ENCODE measurements at places on chromosomes 12 and 14.
A peak's percentile ranks its signal among the peaks of the same experiment; 100 is the strongest.

- DNase-seq: peak; percentile 58
These were observed 23.6 kb downstream of the HSP90AA1 start for GRCh38 chr14:102063109-102063807.

DNA sequence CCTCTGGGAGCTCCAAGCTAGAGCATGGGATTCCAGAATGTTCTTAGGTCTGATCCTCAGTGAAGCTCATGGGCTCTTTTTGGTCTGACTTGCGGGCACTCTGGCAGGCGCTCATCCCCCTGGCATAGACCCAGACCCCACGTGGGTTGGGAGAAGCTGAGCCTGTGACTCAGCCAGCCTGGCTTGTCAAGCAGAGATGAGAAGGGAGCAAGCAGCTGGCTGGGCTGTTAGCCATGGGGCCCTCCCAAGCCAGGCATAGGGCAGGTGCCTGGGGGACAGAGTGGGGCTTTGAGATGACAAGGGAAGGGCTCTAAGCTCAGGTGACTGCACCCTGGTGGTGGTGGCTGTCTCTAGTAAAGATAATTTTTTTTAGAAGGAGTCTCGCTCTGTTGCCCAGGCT, 80.3 kb upstream of the NOS1 start:
- no peak for DNase-seq

- no peak for DNase-seq
These were observed 43.9 kb upstream of the ESR2 start for GRCh38 chr14:64337888-64338615.

GRCh38 chr14:69052181-69052601, 73.1 kb upstream of the ACTN1 start:
- DNase-seq: no peak

- no peak for DNase-seq
These were observed 294.3 kb upstream of the RTL1 start for GRCh38 chr14:101197595-101198397.

GRCh38 chr12:61412201-61412600, 848.0 kb upstream of the USP15 start:
- DNase-seq: no peak

DNA sequence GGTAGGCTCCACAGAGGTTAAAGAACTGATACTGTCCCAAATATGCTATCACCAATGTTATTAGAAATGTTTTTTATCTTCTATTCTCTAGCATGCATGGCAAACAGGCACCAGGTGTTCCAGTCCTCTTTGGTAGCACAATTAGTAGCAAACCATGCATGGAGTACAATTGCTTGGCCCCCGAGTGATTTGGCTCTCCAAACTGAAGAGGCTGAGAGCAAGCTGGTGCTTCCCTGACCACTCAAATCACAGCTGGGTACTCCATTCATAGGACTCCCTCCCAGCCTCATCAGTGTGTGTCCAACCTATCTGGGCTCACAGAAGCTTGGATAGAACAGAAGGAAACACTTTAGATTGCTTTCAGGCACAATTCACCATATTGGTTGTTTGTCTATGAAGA, 93.4 kb downstream of the DIO2 start:
- no peak for DNase-seq

DNA sequence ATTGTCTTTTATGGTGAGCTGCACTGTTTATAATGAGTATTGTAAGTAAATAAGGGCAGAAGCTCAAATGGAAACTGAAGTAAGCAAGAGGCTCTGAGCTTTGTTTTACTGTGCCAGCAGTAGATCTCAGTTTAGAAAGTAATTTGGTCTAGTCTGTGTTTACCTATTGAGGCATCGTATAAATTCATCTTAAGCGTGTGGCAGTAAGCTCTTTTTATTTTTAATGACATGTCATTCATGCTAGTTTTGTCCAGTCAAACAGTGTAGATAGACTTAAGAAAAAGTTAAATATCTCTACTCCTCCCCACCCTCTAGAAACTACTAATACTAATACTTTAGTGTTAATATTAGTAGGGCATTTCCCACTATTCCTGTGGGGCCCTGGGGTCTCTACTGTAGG, 2.0 kb downstream of the ANO6 start:
- DNase-seq: no peak

DNA sequence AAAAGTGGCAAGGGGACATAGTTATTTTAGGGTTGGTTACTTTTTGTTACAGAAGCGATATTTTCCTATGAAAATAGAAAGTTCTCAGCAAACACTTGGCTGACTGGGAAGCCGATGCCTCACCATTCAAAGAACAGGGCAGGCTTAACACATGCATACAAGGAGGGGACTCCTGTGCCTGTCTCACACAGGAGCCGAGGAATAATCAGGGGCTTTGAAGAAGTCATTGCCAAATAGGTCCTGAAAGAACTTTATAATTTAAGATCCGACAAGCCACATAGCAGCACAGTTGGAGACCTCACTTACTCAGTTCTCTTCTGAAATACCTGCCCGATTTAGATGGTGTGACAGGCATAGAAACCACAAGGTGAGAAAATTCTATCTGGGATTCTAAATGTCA, 389.8 kb downstream of the EMP1 start:
- no peak for DNase-seq

- DNase-seq: peak; percentile 43
These were observed 394 bp upstream of the AMIGO2 start for GRCh38 chr12:47079981-47080724.

DNA sequence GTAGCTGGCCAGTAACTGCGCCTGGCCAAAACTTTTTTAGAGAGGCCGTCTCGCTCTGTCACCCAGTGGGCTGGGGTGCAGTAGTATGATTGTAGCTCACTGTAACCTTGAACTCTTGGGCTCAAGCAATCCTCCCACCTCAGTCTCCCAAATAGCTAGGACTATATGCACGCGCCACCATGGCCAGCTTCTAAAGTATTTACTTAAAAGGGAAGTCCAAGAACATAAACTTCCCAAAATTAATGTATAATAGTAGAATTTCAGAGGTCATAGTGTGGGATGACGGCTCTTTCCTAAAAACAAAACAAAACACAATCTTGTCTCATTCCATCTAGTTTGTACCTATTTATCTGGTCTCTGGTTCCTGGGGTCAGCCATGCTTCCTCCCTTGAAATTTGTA, 42.2 kb upstream of the FOS start:
- no peak for DNase-seq

DNA sequence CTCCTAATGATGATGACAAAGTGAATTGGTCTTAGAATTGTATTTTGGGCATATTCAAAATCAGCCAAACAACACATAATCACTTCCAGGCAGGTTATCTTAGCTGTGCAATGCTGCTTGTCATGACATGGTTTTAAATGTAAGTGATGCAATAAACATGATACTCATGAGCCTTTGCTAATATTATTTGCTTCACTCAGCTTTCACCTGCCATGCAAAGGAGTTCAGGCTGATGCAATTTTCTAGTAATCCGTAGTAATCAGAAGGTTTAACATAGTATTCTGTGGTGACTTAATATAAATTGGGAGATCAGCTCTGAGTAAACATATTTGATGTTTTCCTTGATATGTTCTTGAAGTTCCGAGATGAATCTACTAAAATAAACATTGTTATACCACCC, 29.1 kb downstream of the TMEM260 start:
- no peak for DNase-seq

DNA sequence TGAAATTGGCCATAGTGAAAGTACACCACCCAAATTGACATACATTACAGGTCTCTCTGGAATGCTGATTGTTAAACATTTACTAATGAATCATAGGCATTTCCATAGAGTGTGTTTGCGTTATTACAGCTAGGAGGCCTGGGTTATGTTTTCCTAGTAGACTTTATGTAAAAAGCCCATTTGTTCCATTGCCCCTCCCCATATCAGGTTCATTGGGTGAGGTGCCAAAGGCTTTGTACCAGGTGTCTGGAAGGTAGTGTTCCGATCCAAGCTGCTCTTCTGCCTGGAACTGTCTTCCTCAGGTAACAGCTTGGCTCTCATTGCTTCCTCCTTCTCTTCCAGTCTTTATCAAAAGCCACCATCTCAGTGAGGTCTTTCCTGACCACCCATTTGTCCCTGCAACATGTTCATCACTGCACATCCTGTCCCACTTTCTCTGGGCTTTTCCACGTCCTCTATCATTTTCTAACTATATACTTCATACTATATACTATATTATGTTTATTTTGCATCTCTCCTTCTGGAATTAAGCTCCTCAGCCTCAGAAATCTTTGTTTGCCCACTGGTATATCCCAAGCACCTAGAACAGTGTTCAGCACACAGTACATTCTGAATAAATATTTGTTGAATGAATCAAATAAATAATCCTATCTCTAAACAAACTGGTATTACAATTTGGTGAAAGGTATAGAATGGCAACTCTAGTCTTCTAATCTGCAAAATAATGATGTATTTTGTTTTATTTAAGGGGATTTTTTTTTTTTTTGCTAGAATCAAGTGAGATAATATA, 252.3 kb downstream of the KTN1 start:
- DNase-seq: no peak

DNA sequence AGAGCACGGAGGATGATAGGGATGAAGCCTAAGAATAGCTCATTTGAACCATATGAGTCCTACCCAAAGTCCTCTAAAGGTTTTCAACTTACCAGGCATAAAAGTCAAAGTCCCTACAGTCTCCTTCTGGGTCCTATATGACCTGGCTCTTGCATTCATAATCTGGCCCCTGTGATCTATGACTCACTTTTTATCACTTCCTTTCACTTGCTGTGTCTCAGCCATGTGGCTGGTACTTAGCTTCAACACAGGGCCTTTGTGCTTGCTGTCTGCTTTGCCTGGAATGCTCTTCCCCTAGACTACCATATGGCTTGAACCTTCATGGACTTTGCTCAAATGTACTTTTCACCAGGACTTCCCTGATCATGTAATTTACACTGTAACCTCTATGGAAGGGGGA, 137.6 kb upstream of the TMTC1 start:
- DNase-seq: no peak

GRCh38 chr14:47511829-47512228, 163.6 kb downstream of the MDGA2 start:
- no peak for DNase-seq

GRCh38 chr12:116982791-116983411, 72.2 kb downstream of the FBXW8 start:
- no peak for DNase-seq

DNA sequence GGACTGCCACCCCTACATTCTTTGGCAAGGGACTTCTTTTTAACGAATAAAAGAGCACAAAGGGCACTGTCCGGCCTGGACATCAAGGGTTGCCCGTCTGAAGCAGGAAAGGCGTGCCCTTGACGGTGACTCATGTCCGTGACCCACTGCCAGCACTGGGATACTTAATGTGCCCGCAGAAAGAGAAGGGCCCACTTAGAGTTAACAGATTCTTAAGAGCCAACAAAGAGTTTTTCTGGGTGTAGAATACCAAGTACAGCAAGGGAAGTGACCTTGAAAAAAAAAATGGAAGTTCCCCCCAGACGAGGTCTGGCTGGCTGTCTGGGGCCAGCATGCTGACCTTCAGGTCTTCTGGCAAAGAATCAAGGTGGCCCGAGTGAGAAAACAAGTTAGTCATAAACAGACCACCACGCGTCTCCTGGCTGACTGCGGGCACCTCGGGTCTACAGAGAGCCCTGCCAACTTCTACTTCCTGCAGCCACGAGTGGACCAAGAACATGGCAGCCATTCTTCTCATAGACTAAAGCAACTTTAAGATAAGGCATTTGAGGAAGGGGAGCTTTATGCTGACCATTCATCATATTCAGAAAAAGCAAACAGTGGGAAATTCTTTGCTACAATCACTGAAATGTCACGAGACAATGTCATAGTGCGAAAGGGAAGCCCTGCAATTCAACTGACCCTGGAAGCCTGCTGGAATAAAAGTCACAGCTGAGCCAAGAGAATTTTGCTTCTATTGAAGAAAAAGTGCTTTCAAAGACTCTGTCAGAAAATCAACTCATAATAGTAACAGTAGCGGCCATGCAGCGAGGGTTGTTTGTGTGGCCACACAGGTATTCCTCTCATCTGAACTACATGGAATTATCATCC, 10.5 kb upstream of the SELPLG start:
- no peak for DNase-seq

- no peak for DNase-seq
These were observed 196.8 kb downstream of the SLC16A7 start for GRCh38 chr12:59792647-59793046.

- no peak for DNase-seq
These were observed 272.4 kb upstream of the RTL1 start for GRCh38 chr14:101175731-101176534.

GRCh38 chr12:109597795-109598427, 24.3 kb downstream of the MVK start:
- DNase-seq: peak; percentile 55

DNA sequence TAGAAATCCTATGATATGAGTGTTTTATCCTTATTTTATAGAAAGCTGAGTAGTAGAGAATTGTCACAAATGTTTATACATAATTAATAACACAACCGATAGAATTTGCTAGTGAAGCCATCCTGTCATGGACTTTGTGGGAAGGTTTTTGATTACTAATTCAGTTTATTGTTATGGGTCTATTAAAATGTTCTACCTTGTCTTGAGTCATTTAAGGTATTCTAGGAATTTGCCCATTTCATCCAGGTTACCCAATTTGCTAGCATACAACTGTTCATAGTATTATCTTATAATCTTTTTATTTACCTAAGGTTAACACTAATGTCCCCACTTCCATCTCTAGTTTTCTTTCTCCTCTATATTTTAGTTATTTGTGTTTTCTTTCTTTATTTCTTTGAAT, 553.1 kb upstream of the ATXN7L3B start:
- DNase-seq: no peak

DNA sequence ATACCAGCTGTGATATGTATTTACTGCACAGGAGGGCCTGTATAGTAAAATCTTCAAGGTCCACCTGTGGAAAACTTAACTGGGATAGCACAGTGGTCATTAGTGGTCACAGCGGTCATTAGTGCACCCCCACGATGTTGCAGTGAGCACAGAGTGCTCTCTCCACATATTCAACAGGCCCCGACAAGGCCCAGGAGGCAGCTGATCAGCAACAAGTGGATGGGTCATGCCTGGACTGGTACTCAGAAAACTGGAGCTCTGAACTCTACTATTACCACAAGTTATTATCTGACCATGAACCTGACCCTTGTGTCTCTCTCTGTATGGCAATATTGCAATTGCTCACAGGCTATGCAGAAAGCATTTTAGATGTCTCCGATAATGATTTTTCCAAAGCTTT, 129.5 kb downstream of the SLC35F4 start:
- DNase-seq: no peak

DNA sequence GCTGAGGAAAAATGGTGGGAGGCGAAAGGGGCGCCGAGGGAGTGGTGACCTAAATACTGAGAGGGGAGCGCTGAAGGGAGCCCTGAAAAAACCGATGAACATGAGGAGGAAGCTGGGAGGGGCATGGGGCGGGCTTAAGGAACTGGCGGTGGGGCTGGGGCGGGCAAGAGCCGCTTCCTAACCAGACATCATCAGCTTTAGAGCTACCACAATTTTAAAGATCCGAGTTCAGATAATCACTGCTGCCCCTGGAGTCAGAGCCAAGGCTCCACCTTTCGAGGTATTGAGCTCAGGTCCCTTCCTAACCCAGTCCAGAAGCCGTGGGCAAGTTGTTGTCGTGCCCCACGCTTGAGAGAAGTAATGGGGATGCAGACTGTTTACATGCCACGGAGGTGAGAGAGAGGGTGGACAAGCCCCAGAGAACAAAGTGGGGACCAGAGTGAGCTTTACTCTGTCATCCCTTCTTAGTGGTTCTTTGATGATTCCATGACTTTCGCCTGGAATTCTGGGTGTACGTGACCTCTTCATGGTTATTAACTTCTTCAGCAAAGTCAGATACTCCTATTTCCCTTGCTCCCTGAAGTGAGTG, 393 bp downstream of the ORMDL2 start:
- no peak for DNase-seq
